ENCODE measurements at places on chromosomes 5 and 9.

DNA sequence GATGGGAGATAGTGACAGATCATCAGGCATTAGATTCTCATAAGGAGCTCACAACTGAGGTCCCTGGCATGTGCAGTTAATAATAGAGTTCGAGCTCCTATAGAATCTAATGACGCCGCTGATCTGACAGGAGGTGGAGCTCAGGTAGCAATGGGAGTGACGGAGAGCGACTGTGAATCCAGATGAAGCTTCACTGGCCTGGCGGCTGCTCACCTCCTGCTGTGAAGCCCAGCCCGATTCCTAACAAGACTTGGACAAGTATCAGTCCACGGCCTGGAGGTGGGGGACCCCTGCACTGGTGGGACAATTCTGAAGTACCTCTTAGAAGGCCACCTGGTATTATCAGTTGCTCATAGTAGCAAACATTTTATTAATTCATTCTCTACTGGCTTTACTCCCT, 377.9 kb upstream of the ITGA1 start:
- DNase-seq: no peak

- DNase-seq: peak; percentile 77
Measured at GRCh38 chr5:59367791-59368394, 525.6 kb downstream of the PDE4D start.

GRCh38 chr9:113919382-113919781, 43.3 kb downstream of the ZNF618 start:
- no peak for DNase-seq

DNA sequence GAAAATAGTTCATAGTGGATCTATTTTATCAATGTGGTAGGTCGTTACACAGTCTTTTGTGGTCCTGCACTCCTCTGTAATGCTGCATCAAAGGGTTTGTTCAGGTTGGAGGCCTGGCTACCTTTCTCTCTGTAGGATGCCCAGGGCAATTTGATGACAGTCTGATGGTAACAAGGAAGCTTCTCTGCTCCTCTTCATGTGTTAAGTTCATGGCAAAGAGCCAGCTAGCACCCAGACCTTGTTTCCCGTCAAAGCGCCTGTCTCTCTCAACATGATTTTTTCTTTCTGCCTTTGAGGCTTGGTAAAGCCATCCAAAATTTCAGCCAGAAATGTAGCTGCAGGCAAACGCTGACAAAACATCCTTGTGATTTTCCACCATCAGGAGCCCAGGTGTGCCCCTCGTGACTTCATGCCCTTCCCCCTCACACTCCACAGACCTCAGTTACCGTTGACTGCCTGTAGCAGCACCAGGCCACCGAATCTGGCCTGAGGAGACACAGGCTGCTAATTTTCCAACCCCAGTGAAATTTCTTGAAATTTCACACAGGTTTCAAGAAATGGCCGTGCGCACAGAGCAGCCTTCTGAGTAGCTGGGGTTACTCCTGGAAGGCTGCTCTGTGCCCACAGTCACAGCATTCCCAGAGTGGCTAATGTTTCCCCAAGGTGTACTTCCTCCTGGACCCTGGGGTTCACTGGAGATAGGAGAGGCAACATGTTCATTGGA, 292.7 kb downstream of the CWC27 start:
- DNase-seq: no peak

DNA sequence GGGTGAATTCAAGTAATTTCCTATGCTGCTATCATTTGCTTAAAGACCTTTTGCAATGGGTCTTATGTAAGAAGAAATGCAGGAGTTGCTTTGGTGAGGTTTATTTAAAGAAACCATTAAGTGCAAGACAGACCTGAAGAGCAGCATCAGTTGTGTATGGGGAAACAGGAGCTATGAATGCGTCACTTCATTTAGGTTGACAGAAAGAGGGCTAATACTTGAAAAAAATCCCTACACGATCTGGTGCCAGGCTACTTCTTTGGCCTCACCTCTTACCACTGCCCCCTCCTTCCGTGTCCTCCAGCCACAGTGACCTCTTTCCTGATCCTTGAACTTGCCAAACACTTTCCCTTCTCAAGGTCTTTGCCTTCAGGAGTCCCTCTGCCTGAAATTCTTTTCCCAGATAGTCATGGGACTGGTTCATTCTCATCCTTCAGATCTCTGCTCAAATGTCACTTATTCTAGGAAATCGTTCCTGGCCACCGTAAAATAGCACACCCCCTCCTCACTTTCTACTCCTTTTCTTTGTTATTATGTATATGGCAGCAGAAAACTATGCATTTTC, 1.4 kb upstream of the JAK2 start:
- no peak for DNase-seq

DNA sequence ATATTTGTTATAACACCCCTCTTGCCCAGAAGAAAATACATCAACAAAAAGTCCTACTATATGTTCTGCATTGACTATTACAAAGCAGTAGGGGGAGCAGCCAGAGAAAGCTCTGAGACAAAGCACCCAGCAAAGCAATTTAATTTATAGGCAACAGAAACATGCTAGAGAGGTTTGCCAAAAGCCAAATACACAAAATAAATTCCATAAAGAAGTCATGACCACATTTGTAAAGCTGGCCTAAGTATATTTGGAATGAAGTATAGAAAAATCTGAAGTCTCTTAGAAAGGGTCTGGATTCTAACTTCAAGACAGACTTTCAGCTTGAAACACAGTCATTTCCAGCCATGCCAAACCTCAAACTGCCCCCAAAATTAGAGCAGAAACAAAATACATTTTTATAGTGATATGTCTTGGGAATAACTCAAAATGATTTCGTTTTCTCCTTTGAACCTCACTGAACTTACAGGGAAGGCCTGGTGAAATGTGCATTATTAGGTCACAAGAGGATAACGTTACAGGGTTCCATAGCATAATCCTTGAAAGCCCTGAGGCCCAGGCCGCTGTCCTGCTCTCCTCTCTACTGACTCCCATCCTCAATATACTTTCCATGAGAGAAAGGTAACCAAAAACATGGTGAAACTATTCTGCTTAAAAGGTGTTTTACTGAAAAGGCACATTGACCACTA, 451.8 kb downstream of the RAB3C start:
- DNase-seq: peak; percentile 77

DNA sequence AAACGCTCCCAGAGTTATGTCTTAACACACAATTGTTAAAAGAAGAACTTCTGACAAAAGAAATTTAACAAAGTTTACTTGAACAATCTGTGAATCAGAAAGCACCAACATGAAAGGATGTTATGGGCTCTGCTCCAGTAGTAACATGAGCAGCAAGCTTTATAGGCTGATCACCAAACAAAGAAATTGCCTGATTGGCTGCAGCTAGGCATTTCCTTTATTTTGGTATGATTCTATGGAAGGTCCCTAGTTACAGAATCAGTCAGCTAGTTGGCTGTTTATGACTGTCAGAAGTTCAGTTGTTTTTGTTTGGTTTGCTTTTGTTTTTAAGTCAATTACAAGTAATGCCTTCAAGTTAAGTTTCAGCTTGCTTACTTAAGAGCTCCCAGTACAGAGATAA, 102.4 kb upstream of the SMC2 start:
- peak; percentile 2 for DNase-seq

DNA sequence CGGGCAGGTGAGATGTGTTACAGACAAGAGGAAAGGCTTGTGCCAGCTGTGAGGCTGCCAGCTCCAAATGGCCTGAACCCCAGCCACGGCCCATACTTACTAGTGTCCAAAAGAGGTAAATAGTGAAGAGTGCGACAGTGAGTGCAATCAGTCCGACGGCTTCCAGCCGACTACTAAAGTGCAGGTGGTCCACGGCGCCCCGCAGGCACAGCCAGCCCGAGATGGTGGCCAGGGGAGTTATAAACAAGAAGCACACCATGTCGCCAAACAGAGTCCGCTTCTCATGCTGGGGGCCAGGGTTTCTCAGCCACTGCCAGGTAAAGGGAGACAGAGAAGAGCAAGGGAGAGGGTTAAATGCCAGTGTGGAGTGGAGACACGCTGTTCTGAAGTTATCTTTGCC, 101.1 kb downstream of the LMNB1 start:
- no peak for DNase-seq

GRCh38 chr5:157347301-157348048, 81.6 kb downstream of the CYFIP2 start:
- DNase-seq: no peak

DNA sequence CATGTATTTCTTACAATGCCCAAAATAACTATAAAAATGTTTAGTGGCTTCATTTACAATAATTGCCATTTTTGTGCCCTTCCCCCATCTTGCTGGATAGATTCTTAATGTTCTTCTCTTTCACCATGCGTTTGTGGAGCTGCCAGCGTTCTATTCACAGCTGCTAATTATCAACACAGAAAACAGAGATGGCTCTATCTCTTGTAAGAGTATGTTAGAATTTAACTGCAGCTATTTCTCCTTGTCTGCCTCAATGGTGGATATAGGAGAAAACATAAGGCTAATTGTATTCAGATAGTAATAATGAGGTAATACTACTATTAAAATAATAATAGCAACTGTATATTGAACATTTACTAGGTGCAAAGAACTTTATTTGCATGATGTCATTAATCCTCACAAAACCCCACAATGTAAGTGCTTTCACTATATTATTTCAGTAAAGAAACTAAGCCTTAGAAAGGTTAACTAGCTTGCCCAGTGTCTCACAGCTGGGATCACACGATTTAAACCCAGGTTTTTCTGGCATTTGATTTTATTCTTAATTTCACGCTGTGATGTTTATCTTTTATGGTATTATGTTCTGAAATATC, 50.1 kb downstream of the JAKMIP2 start:
- DNase-seq: no peak

- peak; percentile 48 for DNase-seq
Measured at GRCh38 chr5:140041492-140042392, 1.4 kb downstream of the NRG2 start.

DNA sequence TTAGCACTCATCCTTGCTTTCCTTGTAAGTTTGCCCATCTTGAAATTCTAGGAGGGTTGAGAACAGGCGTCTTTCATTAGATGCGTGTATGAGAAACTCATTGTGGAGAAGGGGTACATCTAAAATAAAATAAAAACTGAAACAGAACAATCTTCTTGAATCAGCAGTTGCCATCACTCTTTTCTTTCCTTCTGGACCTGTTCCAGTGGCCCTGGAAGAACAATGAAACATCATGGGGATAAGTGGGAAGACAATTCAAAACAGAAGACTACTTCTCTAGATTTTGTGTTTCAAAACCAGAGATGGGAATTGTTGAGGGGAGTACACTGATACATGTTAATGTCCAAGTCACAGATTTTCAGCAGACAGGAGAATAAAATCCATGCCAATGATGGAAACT, 59.9 kb downstream of the SLC1A3 start:
- DNase-seq: no peak

GRCh38 chr5:10465726-10466125, 24.0 kb downstream of the ROPN1L start:
- DNase-seq: no peak

- no peak for DNase-seq
Measured at GRCh38 chr9:14863402-14863801, 46.8 kb downstream of the FREM1 start.

- peak; percentile 59 for DNase-seq
Measured at GRCh38 chr5:154264549-154265196, 74.1 kb downstream of the GALNT10 start.

DNA sequence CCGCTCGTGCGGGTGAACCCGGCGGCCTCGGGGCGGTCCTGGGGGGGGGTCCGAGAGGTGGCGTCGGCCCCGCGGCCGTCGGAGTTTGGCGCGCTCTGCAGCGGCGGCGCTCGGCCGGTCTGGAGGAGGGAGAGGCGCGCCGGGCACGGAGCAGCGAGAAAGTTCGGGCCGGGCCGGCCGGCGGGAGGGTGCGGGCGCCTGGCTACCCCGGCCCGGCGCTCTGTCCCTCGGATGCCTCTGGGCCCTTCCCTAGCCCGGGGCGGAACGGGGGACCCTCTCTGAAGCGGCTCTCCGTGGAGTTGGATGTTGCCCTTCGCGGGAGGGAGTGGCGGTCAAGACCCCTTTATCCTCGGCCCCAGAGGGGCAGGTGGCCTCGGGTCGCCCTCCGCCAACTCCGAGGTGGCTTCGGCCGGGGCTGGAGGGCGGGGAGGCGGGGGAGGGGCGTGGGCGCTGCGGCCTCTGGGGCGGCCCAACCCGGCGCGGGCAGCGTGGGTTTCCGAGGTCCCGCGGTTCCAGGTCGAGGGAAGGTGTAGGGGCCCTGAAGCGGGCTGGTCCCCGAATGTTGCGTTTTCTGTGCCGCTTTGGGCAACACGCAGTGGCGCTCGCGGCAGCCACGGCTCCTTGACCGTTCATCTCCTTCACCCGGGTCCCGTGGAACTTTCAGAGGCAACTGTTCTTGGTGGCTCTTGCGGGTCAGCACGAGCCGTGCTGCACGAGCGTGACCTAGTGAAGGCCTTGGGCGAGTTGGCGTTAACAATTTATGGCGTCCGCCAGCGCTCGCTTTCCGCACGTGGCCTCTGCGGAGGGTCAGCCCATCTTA, 290.5 kb downstream of the DOCK8 start:
- no peak for DNase-seq
